NCI-H524 (cell line): ENCODE measurements at places on chromosomes 1 and 21.
A peak's percentile ranks its signal among the peaks of the same experiment; 100 is the strongest.

- DNase-seq: no peak
Observed at GRCh38 chr1:100350787-100351094, 1.6 kb upstream of the CDC14A start.

DNA sequence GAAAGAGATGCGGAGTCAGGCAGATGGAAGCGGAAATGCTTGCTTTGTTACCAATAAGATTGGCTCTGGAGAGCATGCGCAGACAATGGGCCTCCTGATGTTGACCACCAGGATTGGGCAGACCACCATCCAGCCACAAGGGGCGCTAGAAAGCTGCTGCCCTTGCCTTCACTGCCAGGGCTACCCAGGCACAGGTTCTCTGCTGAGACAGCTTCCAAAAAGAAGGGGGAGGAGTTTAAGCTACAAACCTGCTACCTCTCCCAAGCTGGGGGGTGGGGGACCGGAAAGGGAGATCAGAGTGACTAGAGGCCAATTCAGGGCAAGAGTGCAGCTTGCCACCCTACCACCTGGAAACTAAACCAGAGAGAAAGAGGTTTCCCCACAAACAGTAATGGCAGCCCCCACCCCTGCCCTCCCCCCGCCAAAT, 369.7 kb downstream of the RRAGC start:
- peak; percentile 9 for DNase-seq

DNA sequence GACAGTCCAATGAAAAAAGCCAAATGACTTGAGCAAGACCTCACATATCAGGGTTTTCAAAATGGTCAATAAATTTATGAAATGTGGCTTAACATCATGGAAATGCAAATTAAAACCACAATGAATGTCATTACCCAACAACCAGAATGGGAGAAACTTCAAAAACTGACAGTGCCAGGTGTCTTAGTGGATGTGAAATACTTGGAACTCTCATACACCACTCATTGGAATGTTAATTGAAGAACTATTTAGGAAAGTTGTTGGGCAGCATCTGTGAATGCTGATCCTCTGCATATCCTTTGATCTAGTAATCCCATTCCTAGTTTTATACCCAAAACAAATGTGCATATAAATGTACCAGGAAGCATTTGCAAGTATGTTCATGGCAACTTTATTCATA, 19.2 kb upstream of the BACH1 start:
- no peak for DNase-seq

GRCh38 chr1:53621144-53621543, 117.8 kb downstream of the GLIS1 start:
- no peak for DNase-seq

DNA sequence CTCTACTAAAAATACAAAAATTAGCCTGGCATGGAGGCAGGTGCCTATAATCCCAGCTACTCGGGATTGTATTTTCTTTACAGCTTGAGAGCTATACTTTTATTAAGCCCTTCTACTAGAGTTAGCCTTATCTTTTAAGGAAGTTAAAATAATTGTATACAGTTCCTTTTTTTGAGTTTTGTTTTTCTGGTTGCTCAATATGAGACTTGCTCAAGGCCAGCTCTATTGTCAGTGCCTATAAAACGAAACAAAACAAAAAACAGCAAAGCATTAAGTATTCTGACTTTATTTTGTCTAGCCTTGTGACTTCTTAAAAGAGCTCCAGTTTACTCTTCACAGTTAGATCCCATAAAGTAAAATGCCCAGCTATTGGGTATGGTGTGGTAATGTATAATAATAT, 17.2 kb downstream of the PKN2 start:
- DNase-seq: no peak

- DNase-seq: no peak
Observed at GRCh38 chr1:86779308-86780191, 75.2 kb downstream of the SH3GLB1 start.

GRCh38 chr21:37074546-37074945, 1.5 kb downstream of the TTC3 start:
- DNase-seq: no peak

GRCh38 chr1:203148127-203148526, 20.6 kb downstream of the ADORA1 start:
- DNase-seq: no peak

GRCh38 chr1:226662642-226663326, 76.3 kb downstream of the ITPKB start:
- peak; percentile 72 for DNase-seq

DNA sequence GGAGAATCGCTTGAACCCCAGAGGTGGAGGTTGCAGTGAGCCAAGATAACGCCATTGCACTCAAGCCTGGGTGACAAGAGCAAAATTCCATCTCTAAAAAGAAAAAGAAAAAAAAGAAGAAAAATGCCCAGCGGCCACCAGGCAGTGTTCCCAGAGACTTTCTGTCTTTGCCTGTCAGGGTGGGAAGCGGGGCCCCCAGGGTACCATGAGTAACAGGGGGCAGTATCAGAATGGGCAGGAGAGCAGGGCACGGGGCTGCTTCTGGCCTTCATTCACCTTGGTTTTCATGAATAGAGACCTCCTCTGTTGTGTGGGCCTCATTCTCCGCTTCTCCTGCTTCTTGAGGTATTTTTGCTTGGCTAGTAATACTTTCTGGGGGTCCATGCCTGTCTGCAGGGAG, 20.4 kb downstream of the SLC26A9 start:
- no peak for DNase-seq

DNA sequence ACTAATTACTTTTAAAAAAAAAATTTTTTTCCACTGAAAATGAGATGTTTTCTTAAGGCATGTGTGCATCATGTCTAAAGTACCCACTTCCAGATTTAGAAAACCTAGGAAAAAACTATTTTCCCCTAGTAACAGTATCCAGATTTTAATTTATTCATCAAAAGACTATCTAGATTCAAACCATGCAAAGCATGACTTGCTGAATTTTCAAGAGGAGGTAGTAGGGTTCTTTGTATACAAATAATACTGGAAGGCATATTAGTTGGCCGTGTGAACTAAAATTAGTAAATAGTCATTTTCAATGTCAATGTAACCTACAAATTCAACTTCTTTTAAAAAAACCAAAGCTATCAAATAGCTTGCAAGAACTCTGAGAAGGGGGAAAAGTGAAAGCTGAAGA, 189.5 kb downstream of the CLEC20A start:
- no peak for DNase-seq

DNA sequence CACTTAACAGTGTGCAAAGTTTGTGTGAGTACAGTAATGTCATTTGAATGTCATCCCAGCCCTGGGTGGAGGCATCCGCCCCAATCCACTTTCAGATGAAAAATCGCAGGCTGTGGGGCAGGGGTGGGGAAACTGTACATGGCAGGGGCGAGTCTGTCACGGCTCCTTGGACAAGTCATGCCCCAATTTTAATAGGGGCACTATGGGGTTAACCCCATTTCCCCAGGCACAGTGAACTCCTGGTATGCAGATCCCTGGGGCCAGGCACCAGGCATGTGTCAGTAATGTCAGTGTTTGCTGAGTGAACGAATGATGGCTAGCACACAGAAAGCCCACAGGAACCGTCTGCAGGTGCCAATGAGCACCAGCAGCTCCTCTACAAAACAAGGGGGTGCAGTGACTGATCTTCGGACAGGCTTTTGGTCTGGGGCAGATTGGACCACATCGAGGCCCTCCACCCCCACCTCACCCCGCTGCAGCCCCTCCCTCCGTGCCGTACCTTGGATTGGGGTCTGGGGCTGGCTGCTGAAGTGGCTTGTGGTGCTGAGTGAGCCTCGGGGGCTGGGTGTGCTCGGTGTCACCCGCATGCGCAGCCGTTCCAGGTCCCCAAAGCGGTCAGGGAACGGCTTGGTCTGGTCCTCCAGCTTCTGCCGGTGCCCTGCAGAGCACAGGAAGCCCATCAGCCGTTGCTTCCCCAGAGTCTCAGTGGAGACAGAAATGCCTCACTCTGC, 23.2 kb downstream of the RUNX3 start:
- no peak for DNase-seq
